ENCODE measurements at places on chromosomes 16 and 17.

GRCh38 chr16:19728636-19728965 lies 10.5 kb downstream of the IQCK start:
- no peak for DNase-seq

DNA sequence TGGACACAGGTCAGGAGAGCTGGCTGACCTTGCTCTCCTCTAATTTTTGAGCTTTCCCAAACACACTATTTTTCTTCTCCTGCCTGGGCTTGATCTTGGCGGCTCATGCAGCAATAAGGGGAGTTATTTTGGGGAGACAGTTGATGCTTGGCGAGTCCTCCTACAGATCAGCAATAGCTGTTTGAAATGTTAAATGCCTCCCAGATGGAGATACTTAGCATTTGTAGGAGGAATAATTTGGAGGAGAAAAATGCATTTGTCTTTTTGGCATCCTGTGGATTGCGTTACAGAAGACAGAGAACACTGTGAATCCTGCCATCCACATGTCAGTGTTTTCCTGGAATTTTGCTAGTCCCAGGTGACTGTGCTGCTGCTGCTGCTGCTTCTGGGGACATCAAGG lies 328.0 kb upstream of the XYLT1 start:
- no peak for DNase-seq

- DNase-seq, result no peak
These were observed 1.4 kb upstream of the PRPSAP2 start for GRCh38 chr17:18856570-18856915.

- DNase-seq, result no peak
These were observed 32.2 kb downstream of the SNN start for GRCh38 chr16:11700264-11701029.

GRCh38 chr16:80084163-80084562 lies 456.6 kb upstream of the DYNLRB2 start:
- no peak for DNase-seq

DNA sequence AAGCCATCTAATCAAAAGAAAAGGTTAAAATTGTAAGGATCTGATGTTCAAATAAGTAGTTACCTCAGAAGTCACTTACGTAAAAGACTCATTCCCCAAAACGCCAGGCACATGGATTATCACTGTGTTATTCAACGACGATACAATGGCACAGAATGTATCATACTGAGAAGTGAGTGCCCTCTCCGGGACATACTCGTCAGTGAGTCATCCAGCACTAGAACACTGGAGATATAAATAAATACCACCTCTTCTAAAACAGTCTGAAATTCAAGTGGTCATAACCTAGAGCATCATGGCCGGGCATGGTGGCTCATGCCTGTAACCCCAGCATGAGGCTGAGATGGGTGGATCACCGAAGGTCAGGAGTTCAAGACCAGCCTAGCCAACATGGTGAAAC lies 24.9 kb downstream of the USP31 start:
- DNase-seq, result no peak

DNA sequence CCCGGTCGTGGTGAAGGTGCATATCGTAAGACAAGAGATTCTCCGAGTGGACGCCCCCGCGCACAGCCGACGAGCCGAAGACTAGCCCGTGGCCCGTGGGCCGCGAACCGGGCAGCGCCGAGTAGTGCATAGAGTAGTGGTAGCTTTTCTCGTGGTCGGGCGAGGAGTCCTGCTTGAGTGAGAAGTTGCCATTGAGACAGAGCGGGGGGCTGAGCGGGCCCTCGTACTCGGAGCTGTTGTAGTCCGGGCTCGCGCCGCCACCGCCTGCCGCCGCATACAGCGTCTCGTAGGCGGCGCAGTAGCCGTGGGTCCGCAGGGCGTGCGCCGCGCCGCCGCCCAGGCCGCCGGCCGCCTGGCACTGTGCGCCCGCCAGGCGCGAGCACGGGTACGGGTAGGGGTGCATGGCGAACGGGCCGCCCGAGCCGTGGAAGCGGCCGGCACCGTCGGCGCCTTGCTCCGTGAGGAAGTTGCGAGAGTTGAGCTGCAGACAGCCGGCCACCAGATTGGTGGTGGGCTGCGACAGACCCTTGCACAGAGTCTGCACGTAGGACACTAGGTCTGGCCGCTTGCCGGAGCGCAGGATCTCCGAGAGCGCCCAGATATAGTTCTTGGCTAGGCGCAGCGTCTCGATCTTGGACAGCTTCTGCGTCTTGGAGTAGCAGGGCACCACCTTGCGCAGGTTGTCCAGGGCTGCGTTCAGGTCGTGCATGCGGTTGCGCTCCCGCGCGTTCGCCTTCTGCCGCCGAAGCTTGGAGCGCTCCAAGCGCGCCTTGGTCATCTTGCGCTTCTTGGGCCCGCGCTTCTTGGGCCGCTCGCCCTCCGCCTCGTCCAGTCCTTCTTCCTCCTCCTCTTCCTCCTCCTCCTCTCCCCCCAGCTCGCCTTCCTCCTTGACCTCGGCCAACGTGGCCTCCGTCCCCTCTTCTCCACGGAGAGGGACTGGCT lies 2.0 kb downstream of the NEUROD2 start:
- DNase-seq, result no peak

- DNase-seq, result no peak
These were observed 13.9 kb upstream of the CES1 start for GRCh38 chr16:55846598-55847346.

DNA sequence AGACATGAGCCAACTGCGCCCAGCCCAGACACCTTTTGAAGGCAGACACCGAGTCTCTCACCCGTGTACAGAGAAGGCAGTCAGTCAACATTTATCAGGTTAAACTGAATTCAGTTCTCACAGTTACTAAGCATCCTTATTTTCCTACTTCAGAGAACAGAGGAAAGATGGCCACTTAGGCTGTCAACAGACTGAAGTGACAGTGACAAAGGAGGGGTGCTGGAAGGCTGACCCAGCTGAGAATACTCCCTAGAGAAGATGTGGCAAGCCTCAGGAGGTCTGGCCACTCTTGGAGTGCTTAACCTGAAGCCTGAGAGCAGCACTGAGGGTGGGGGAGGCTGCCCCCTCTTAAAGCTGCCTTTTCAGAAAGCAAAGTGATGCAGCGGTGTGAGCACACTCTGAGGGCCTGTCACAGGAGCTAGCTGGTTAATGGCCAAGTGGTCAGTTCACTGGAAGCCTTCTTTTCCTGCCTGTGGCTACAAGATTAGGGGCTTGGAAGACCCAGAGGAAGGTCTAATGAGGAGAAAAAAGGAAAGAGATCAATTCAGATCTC lies 51.0 kb upstream of the SREBF1 start:
- no peak for DNase-seq

- DNase-seq, result no peak
These were observed 26.3 kb downstream of the GINS3 start for GRCh38 chr16:58418601-58419000.

DNA sequence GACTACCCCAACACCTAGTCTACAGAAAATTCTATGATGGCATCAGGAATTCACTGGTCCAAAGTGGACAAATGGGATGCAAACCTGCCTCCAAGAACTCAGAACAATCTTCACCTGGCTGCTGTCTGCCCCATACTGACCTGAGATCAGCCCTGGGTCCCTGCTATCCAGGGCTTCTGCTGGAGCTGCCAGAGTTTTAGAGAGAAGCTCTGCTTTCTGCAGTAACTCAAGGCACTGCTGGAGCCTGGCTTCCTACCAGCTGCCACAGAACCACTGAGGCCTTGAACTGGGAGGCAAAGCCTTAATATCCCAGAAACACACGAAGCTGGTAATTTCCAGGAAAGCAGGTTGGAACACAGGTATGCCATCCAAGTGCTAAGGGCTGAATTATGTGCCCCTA lies 7.5 kb downstream of the TMEM170A start:
- no peak for DNase-seq

- no peak for DNase-seq
These were observed 74.8 kb downstream of the XYLT1 start for GRCh38 chr16:17395849-17396480.

DNA sequence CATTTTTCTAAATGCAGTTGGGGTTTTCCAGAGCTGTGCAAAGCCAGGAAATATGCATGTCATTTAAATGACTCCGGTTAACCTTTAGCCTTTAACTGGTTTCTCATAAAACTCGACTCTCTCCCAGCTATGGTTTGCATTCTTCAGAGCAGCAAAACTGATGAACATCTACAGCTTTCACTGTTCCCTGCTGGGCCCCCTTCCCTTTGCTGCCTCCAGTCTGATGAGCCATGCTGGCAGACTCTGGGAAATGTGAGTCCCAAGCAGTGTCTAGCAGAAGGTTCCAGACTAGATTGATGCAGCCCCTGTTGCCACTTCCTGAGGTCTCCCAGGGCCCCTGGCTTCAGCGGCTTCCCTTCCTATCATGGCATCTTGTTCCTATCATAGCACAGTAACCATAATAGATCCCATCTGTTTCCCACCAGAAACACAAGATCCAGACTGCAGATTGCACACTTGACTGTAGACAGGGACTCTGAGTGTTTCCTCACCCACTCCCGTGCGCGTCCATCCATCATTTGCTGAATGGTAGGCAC lies 135.4 kb downstream of the CLEC16A start:
- no peak for DNase-seq

- DNase-seq, result no peak
These were observed 44.7 kb downstream of the NEUROD2 start for GRCh38 chr17:39562976-39563375.

GRCh38 chr16:86431540-86431939 lies 78.8 kb upstream of the FOXF1 start:
- no peak for DNase-seq

DNA sequence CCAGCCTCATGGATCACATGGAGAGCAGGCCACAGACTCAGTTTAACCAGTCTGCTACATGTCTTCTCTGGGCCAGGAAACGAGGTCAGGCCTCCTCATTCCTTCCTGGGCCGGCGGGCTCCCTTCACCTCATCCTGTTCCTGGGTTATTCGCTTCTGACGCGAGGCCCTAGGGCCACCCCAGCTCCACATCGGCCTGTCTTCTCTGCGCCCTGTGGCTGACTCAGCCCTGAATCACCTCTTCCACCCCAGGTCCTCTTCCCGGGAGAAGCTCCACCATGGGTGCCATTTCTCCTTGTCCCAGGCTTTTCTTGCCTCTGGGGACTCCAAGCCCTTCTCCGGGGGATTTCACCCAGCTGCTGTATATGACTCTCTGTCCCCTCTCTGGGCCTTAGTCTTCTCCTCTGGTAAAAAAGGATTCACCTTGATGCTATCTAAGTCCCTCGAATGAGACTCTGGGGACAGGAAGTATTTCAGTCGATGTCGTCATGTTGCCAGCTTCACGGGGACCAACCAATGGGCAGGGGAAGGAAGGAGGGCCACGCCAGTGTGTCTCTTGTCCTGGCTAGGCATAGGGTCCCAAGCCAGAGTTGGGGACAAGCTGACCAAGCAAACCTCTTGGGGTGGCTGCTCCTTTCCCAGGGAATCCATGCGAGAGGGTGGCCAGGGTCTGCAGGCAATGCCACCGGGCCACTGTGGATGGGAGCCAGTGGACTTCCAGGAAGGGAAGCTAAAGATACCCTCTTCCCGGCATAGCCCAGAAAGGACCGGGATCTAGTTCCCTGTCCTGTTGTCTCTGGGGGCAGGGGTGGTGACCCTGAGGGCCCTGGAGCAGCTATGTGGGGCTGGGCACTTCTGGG lies 58.7 kb downstream of the SOCS3 start:
- no peak for DNase-seq

DNA sequence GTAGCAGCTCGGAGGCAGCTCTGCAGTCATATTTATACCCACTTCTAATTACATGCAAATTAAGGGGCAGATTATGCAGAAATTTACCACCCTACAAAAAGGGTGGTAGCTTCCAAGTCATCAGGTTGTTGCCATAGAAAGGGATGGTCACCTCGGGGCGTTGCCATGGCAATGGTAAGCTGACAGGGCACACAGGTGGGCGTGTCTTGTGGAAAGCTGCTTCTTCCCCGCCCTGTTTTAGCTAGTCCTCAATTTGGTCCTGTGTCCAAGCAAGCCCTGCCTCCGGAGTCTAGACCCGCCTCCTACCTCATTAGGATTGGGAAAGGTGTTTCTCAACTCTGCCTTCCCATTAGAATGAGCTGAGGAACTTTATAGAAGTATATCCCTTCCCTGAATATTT lies 98.7 kb downstream of the HS3ST2 start:
- no peak for DNase-seq

- DNase-seq, result no peak
These were observed 5.3 kb downstream of the MYCBPAP start for GRCh38 chr17:50513495-50513894.

DNA sequence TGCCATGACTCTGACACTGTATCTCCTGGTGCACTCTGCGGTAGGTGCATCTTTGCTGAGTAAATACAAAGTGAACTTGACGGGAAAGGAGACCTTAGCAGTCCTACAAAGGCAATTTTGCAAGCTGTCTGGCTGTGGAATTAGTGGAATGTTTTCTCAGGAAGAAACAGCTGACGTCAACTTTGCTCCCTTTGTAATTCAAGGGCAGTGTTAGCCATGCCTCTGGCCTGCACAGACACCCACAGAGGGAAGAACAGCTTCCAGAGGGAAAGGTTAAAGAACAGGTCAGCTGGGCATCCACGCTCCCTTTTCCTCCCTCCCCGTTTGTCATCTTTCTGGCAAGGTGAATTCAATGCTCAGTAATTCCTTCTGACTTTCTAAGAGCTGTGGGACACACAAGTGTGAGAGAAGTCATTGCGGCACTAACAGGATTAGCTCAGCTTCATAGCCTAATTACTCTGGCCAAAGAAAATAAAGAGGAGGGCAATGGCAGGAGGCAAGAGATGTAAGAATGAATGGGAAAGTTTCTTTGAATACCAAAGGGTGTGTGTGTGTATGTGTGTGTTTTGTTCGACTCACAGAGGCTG lies 476.9 kb upstream of the GOT2 start:
- no peak for DNase-seq

GRCh38 chr16:11084484-11084875 lies 140.1 kb downstream of the CLEC16A start:
- no peak for DNase-seq

DNA sequence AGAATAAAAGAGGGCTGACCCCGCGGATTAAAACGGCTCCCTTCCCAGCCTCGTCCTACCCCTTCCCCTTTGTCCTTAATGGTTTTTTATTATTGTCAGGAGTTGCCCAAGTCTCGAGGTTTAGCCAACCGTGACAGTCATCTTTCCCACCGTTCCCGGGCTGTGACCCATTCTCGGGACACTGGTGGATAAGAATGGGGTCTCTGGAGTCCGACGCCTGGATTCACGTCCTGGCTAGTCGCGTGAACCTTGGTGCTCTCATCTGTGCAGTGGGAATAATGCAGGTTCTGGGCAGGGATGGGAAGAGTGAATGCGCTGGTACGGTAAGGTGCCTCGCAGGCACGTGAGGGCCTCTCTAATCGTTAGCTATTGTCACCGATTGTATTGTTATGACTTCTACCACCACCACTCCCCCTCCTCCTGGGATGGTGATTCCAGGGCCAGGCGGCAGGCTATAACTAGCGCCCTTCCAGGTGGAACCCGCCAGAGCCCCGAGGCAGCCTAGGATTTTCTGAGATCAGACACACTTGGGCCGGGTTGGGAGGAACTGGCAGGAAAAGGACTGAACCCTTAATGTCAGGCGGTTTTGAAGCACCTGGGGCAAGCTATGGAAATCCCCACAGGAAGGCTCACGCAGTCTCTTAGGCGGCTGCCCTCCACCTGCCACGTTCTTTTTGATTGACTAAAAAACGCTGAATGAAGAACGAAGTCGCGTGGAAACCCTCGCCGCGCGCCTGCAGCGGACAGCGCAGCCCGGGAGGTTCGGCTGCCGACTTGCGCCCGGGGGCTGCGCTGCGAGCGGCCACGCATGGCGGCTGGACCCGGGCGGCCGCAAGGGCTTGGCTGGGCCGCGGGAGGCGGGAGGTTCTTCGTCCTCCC lies 2.7 kb downstream of the HS3ST3B1 start:
- no peak for DNase-seq

Measured in activated T-cell treated with anti-CD3 and anti-CD28 coated beads for 48 hours (primary cell).